Activated CD4-positive, alpha-beta T cell treated with anti-CD3 and anti-CD28 coated beads, Interleukin-2, amount 50 U/mL, for 16 hours (primary cell): ENCODE measurements at places on chromosomes 2 and 18.

DNA sequence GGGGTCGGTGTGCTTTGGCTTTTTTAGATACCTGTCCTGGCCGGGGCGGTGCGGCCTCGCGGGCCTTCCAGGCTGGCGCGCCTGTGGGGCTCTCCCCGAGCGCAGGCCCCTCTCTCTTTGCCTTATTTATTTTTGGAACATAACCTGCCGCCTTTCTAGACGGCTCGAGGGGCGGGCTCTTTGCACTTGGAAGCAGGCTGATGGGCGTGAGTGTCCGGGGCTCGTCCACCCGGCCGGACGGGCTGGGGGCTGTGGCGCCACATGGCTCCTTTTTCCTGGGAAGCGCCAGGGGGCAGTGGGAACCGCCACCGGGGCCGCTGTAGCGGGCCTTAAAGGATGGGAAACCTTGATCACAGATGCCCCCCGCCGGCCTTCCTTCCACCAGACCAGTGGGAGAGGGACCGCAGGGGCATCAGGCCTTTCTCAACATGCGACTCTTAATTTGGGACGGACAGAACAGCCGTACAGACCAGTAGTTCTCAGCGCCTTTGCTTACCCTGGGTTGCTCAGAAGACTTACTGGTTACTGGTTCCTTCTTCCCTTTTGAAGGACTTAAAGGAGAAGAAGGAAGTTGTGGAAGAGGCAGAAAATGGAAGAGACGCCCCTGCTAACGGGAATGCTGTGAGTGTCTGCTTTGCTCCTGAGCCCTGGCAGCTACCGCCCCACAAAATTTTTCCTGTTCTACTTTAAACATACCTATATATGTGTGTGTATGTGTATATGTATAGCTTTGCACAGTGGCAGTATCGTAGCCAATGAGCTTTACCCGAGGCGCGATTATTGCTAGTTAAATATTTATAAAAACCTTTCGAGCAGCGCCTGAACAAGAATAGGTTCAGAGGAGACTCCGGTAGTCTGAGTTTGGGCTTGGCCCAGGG is 2.7 kb downstream of the PTMA start:
- peak; percentile 18 for DNase-seq

DNA sequence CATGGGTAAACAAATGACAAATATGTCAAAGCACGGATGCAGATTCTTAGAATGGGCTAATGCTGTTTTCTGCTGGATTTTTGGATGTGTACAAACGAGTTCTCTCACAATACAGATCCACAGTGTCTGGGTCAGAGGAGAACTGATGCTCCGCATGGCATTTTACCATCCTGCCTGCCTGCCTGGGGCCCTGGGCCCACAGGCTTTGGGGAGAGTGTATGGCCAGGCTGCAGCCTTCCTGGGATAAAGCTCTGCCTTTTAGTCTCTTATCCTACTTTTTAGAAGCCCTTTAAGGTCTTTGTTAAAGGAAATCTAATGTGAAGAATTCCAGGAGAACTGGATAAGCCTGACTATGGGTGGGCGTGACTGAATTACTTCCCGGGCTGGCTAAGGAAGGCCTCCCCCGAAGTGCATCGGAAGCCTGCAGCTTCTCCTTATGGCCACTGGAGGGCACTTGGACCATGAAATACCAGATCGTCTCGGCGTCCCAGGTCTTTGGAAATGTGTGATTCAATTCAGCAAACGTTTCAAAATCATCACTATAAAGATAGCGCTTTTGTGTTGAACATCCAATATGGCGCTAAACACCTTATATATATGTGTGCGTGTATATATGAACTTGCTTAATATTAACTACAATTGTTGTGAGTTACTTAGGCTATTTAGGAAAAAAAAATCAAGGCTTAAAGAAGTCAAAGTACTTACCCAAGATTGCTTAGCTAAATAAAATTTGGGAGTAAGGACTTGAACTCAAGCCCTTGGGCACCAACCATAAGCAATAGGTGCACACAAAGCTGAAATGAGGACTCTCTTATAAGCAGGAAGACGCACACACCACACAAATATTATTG is 15.2 kb upstream of the DNPEP start:
- peak; percentile 65 for DNase-seq

GRCh38 chr2:51208521-51208920 is 176.6 kb upstream of the NRXN1 start:
- DNase-seq: no peak

DNA sequence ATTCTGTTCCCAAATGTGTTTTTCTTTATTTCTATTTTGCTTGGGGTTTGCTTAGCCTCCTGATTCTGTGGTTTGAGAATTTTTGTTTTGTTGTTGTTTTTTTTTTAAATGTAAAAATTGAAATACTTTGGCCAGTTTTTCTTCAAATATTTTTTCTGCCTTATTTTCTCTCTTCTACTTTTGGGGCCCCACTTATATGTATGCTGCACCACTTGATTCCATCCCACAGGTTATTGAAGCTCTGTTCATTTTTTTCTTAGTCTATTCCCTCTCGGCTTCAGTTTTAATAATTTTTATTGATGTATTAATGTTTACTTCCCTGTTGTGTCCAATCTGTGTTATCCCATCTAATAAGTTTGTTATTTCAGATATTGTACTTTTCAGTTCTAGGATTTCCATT is 17.7 kb upstream of the VIT start:
- DNase-seq: no peak

- no peak for DNase-seq
These were observed 33.0 kb upstream of the MRPL33 start for GRCh38 chr2:27738349-27739057.

DNA sequence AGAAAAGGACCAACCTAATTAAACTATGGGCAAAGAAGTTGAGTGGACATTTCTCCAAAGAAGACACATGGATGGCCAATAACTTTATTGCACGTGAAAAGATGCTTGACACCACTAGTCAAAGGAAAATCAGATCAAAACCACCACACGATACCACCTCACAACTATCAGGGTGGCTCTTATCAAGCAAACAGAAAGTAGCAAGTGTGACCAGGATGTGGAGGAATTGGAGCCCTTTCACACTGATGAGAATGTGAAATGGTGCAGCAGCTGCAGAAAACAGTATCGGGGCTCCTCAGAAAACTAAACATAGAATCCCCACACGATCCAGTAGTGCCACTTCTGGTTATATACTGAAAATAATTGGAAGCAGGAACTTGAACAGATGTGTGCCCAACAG is 72.2 kb upstream of the ALKAL2 start:
- no peak for DNase-seq

GRCh38 chr18:35227254-35227653 is 13.6 kb upstream of the ZNF397 start:
- DNase-seq: no peak

DNA sequence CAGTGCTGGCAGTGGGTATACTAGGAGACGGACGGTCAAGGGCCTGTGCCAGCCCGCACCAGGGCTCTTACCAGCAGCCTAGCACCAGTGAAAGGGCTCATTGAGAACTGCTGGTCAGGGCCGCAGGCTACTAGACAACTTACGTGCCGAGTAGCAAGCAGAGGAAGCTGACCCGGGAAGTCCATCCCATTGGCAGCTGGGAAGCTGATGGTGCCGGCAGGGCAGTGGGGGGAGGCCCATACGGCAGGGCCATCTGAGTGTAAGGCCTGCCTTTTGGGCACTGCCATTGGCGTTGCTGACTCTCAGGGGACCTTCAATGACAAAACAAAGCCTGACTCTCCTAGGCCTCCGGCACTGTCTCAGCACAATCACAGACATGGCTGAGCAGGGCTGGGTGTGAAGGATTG is 20.6 kb downstream of the EFR3B start:
- no peak for DNase-seq

DNA sequence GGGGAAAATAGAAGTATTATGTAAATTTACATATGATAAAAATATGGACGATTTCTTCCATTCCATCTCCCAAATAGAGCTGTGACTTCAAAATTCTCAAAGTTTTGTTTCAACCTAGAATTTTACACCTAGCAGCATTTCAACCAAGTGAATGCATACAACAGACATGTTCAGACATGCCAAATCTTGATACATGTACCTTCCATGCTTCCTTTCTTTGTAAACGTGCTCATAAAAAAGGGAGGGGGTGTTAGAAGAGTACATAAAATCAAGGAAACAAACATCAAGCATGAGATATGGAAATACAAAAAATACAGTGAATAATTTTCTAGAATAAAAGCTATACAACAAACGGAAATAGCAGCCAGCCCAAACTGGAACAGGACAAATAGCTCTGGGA is 974.2 kb downstream of the ERBB4 start:
- no peak for DNase-seq

- DNase-seq: peak; percentile 59
These were observed 62.5 kb downstream of the DHRS9 start for GRCh38 chr2:169131587-169132512.
